ENCODE measurements at places on chromosomes 5 and 9. TPM values are rescaled to one million over a fixed set of nuclear protein-coding genes. Genes with fewer than 3 reads are reported as not detected.

Gene IFNA21
- total RNA-seq, result not detected

Gene LAMC3
- total RNA-seq, result not detected

Gene UIMC1
- 46.5 TPM for total RNA-seq

Gene EFNA5
- total RNA-seq, result not detected

Gene GPR21
- 0.58 TPM for total RNA-seq

Gene PIP5KL1
- 1.5 TPM for total RNA-seq

Gene ANKRD34B
- not detected for total RNA-seq

Gene PFN3
- not detected for total RNA-seq

Gene PCDHGA7
- total RNA-seq, result not detected

Gene NUP214
- 43.8 TPM for total RNA-seq

Gene OTULINL
- total RNA-seq, result 34.6 TPM

Gene PDE6A
- total RNA-seq, result not detected

Gene SH3RF2
- total RNA-seq, result 0.38 TPM

Gene NOXA1
- 0.73 TPM for total RNA-seq

Gene EPB41L4A
- 3.3 TPM for total RNA-seq

Gene GLRA1
- not detected for total RNA-seq

Gene CNTNAP3B
- not detected for total RNA-seq

Gene RMRP
- total RNA-seq, result 9,885 TPM

Gene PLPP7
- not detected for total RNA-seq

Gene CDK5RAP2
- 98.9 TPM for total RNA-seq

Data from activated CD4-positive, alpha-beta memory T cell treated with anti-CD3 and anti-CD28 coated beads, Interleukin-2, amount 10 ng/mL, durations not matched to agents 7 days and 5 days (primary cell).